Activated naive CD4-positive, alpha-beta T cell treated with anti-CD3 and anti-CD28 coated beads, Interleukin-2, amount 50 U/mL, for 72 hours (primary cell): ENCODE measurements at places on chromosomes 16 and 17. TPM values are rescaled to one million over a fixed set of nuclear protein-coding genes. Genes with fewer than 3 reads are reported as not detected.

TMEM204 gene
- 10.3 TPM for total RNA-seq

OR3A2 gene
- 1.1 TPM for total RNA-seq

OR1F1 gene
- not detected for total RNA-seq

PHLPP2 gene
- 9.4 TPM for total RNA-seq

ARHGDIG gene
- not detected for total RNA-seq

CCL2 gene
- total RNA-seq = not detected

GRCh38 chr17:81631482-81631881, 5.4 kb downstream of the NPLOC4 start:
- DNase-seq = no peak

- DNase-seq = no peak
Observed at GRCh38 chr17:31373150-31374093, 18.1 kb upstream of the RAB11FIP4 start.

DNA sequence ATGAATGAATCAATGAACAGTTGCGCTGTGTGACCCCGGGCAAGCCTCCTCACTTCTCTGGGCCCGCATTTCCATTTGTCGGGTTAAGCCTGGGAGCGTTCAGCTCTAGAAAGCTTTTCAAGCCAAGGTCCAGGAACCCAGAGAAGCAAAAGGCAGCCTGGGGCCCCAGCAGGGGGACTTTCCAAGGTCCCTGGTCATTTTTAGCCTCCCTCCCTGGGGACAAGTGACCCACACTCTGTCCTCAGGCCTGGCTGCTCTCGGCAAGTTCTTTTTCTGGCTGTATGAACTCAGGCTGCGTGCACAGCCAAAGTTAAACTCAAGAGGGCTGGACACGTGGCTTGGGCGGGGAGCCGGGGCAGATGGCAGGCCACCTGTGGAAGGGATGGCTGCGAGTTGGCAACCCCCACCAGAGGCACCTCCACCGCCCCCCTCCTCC, 41.4 kb upstream of the CIBAR2 start:
- DNase-seq = no peak

DNA sequence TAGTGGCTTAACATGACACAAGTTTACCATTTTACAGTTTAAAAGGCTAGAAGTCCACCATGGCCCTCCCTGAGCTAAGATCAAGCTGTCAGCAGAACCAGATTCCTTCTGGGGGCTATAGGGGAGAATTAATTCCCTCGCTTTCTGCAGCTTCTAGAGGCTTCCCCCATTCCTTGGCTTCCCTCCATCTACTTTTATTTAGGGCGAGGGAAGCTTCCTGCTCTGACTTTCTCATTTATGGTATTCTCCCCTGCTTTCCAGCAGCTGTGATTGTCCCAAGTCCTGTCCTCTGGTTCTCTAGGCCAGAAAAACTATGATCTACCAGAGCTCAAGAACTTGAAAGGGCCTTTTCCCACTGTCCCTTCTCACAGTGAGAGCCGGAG, 4.3 kb downstream of the CETP start:
- no peak for DNase-seq

DNA sequence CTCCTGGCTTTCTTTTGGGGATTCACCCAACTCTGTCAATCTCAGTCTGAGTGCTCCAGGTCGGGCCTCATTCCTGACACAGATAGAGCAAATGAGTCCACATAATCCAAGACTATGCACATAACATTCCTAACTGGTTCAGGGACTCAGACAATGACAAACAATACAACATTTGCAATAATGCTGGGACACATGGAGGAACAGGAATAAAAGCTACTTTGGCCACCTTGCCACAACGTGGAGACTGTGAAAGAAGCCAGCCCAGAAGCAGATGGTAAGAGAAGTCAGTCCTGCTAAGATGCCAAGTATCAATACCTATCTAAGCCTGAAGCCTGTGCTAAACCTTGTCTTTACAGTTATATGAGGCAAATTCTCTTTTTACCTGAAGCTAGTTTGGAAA, 39.0 kb downstream of the GLG1 start:
- no peak for DNase-seq

DNA sequence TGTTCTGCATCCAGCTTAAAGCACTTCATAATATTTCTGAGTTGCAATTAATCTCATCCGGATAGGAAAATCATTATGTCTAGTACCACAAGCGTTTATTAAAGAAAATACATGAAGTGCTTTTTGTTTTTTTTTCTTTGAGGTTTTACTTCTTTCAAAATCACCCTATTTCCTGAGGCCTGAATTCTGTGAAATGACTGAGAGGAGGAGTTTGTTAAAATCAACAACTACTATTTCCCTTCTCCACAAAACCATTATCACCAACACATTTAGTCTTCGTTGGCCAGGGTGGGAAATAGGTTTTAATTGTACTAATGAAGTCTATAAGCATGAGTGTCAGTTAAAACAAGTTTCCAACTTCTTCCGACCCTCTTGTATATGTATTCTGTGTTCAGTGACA, 50.7 kb upstream of the ADCY7 start:
- no peak for DNase-seq

DNA sequence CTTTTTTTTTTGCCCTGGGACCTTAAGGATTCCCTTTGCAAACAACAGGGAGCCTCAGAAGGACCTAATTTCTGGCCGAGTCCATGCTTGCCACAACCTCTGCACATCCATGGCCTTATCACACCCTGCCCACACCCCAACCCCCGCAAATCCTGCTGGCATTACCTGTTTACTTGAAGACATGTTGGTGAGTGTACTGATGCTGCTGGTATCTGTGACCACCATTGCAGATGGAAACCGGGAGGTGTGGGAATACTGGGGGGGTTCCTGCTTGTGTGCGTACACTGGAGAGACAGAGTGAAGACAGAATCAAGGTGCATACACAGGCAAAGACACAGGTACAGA, 46.0 kb downstream of the HNF1B start:
- no peak for DNase-seq

DNA sequence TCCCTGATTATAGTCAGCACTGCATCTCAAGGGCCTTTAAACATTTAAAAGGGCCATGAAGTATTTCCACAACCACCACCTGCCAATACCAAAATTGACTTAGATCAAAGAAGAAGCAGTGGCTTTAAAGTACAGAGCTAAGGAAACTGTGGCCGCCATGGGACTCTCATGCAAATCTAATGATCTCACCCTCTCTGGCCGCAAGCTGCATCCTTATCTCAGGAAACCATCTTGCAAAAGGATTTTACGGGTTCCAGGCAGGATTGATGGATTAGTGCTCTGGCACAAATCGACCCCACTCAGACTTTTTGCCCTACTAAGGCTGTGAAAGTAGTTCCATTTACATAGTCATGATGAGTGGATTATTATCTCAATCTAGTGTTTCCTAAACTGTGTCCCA, 22.6 kb downstream of the CDRT4 start:
- no peak for DNase-seq

DNA sequence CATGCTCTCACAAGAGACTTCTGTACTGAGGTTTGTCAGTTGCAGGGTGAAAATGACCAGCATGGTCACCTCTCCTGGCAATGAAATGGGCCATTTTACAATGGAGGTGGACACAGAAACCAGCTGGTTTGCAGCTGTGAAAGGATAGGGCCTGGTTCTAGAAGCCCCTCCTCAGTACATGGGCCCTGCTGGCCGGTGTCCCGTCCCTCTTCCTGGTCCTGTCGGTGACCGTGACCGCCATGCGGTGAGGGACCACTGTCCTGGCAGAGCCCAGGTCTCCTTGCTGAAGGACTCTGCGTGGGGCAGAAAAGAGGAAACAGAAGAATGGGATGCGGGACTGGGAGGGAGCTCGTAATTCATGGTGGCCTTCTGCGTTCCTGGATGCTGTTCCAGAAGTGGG, 76.0 kb upstream of the ZNF423 start:
- no peak for DNase-seq

DNA sequence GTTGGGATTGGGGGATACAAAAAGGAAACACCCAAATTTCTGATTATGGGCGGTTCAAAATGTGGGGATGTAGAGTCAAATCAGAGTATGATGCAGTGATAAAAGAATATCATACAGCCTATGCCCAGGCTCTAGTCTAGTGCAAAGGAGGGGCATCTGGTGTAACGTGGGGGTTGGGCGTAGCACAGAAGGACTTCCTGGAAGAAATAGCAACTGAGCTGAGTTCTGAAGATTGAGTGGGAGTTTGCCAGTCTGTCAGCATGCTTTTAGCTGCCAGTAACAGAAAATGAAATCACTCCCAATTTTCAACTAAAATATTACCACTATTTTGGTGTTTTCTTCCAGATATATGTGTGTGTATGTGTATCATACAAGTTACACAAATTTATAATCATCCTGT, 196.9 kb downstream of the SPECC1 start:
- no peak for DNase-seq

DNA sequence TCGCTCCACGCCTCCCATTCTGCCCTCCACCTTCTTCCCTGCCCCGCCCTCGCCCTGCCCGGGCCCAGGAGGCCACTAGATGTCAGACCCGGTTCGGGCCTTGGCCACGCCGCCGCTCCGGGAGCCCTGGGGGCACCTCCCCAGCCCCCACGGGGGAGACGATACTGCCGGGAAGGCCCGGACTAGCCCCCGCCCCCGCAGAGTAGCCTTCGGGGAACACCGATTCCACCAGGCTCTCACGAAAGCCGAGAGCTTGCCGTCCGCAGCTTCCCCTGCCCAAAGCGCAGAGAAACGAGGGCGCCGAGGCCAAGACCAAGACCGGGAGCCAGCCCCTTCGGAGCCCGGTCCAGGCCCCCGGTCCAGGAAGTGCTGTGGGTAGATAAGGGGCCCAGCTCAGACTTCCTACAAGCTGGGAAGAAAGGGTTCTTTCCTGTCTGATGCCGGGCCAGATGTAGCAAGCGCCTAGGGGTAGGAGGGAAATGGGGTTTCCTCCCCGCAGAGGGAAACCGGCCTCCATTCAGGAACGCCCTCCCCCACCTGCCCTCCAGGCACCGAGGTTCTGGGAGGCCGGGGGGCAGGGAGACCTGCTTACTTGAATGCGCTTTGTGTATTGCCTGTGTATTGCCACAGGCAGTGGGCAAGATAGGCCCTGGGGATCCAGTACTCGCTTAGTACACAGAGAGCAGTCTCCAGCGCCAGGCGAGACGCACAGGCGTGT, 806 bp upstream of the CYB561 start:
- peak; percentile 66 for DNase-seq
